Vagina (tissue), 2 donors: ENCODE measurements at places on chromosomes 7 and 10.
A peak's percentile ranks its signal among the peaks of the same experiment; 100 is the strongest.

GRCh38 chr10:82378146-82378545, 503.2 kb downstream of the NRG3 start:
- no peak overlapping the region for H3K4me3 ChIP-seq
- no peaks in the 10 kb centered on the region for H3K4me1 ChIP-seq
- H3K27me3 ChIP-seq, result no peaks in the 10 kb centered on the region
- H3K27ac ChIP-seq, result no peak overlapping the region

DNA sequence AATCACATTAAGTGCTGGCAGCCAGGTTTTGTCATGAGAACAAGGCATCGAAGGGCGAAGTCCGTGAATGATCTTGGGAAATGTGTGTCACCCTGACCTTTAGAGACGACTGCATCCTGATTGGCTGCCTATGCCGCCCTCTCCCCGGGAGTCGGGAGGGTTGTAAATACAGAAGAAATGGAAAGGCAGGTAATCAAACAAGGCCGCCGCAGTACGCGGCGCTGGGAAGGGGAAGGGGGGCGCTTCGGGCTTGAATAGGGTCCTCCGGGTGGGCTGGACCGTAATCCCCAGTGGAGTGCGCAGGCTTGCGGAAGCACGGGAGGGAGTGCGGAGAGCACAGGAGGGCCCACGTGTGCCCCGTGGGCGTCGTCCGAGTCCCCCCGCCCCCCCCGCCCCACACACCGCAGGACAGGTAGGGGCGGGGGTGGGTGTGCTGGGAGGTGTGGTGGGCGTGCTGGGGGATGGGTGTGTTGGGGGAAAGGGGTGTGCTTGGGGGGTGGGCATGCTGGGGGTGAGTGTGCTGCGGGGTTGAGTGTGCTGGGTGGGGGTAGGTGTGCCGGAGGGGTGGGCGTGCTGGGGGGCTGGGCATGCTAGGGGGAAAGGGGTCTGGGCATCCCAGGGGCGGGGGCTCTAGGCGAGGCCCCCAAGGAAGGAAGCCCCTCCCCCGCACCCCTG, 169.4 kb downstream of the ARHGAP12 start:
- no peak for DNase-seq
- no peaks in the 10 kb centered on the region for H3K36me3 ChIP-seq
- peaks cover 41% of the 10 kb centered on the region for H3K4me1 ChIP-seq
- no peaks in the 10 kb centered on the region for H3K27me3 ChIP-seq
- peak overlapping the region; percentile 97 for H3K27ac ChIP-seq

DNA sequence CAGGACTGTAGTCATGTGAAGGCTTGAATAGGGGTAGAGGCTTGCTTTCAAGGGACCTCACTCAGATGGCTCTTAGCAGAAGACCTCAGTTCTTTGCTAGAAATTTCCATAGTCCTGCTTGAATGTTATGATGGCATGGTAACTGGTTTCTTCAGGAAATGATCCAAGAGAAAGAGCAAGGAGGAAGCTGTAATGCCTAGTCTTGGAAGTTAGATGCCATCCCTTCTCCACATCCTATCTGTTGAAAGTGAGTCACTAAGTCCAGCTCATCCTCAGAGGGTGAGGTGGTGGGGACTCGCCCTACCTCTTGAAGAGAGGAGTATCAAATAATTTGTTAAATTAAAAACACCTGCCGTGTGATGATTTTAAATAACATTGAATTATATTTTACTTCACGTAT, 4.6 kb downstream of the MGAM start:
- no peak overlapping the region for H3K4me3 ChIP-seq
- no peaks in the 10 kb centered on the region for H3K4me1 ChIP-seq
- no peak overlapping the region for H3K27ac ChIP-seq
- no peaks in the 10 kb centered on the region for H3K27me3 ChIP-seq
- no peak for DNase-seq

GRCh38 chr7:103867874-103868273, 121.6 kb downstream of the RELN start:
- no peak overlapping the region for H3K4me3 ChIP-seq
- H3K27ac ChIP-seq, result no peak overlapping the region
- H3K4me1 ChIP-seq, result no peaks in the 10 kb centered on the region

DNA sequence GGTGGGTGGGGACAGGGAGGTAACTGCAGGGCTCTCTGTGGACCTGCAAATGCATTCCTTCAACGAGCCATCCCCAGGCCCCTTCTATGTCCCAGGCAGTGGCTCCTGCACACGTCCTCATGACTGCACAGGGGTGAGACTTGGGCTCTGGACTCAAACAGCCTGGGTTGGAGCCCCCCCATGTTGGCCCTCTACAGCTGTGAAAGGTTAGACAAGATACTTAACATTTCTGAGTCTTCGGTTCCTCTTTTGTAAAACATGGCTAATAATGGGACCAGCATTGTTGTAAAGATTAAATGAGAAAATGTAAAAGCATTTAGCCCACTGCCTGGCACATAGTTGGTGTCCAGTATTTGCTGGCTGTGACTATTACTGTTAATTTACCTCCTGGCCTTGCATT, 41.8 kb downstream of the CHST3 start:
- no peaks in the 10 kb centered on the region for H3K27me3 ChIP-seq
- DNase-seq, result no peak
- H3K4me1 ChIP-seq, result peaks cover 52% of the 10 kb centered on the region
- no peak overlapping the region for H3K4me3 ChIP-seq
- no peaks in the 10 kb centered on the region for H3K36me3 ChIP-seq
- H3K27ac ChIP-seq, result peak overlapping the region; percentile 38

DNA sequence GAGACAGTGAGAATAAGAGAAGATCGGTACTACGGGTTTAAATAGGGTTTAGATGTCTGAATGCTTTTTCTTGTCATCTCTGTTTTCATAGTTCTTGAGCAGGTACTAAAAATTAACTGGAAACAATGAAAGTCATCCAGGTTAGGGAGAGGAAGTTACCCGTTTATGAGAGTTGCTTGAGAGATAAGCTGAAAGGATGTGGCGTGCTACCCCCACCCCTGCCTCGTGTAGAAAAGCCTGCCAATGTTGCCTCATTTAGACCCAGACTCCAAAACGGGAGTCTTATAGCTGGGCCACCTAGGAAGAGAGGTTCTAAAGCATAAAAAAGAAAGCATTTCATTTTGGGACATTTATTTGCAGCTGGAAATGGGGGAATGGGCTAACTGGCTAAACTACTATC, 10.2 kb downstream of the AKR1C4 start:
- H3K36me3 ChIP-seq, result no peaks in the 10 kb centered on the region
- H3K27ac ChIP-seq, result no peak overlapping the region
- DNase-seq, result no peak

DNA sequence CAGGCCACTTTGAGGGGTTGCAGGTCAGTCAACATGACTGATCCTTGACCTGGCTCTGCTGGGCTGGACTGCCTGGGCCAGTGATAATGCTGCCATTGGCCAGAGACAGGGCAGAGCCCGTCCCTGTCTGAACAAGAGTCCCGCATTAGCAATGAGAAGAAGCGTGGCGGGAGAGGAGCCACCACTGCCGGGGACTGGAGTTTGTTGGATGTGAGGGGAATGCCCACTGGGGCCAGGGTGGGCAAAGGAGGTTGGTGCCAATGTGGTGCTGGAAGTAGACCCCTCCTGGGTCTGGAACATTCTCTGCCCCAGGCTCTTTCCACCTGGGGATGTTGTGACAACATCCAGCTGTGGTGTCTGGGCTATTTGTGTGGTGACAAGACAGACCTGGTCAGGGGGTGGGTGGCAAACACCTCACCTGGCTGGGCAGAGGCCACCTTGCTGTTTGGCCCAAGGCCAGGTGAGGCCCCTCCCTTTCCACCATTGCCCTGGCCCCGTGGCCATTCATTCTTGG, 7.6 kb downstream of the SAP25 start:
- H3K27me3 ChIP-seq, result no peaks in the 10 kb centered on the region
- H3K27ac ChIP-seq, result no peak overlapping the region
- no peak overlapping the region for H3K4me3 ChIP-seq
- no peak for DNase-seq
- H3K36me3 ChIP-seq, result peaks cover 8% of the 10 kb centered on the region

DNA sequence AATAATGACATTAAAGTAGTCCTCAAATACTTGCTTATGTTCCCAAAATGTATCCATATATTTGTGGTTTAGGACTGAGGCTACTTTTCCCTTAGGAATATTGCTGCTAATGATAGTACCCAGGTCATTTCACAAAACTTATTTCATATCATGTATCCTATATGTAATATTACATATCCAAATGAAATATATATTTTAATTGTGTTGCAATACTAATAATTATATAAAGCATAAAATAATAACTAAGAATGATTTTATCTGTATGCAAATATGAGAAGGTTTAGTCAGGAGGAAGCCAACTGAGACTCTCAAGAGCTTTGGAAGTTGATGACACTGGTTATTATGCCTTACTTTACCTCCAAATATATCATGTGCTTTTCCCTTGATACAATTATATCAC, 231.5 kb upstream of the KLF14 start:
- peaks cover 52% of the 10 kb centered on the region for H3K4me1 ChIP-seq
- no peak overlapping the region for H3K27ac ChIP-seq
- no peaks in the 10 kb centered on the region for H3K27me3 ChIP-seq
- no peak overlapping the region for H3K4me3 ChIP-seq

DNA sequence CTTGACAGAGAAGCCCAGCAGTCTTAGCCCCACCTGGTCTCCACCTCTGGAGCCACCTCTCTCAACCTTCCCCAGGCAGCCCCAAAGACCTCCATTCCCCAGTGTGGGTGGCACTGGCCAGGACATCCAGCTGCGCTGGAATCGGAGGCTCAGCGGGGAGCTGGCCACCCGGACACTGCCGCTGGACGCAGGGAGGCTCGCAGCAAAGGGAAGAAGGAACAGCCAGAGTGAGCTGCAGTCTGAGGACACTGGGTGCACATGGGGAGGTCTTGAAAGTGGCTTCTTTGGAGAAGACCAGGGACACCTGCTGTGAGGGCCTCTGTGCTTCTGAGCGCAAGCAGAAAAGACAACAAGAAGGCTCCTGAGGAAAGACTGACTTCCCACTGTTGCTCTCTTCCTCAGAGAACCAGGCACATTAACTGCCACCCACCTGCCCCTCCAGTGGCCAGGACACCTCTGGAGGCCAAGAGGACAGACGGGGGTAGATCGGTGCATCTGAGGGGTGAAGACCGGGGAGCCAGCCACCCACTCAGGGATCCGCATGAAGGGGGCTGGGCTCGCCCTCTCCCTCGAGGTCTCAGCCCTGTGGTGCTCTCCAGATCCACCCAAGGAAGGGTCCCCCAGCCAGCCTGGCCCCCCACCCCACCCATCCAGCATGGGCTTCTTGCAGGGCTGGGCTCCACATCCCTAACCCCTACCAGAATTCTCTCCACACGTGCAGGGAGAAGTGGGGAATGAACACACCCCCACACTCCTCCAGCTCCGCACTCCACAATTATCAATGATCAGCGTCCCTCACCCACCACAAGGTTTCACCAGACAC, 1.8 kb downstream of the CAMK2B start:
- H3K27me3 ChIP-seq, result no peaks in the 10 kb centered on the region
- H3K4me1 ChIP-seq, result peaks cover 5% of the 10 kb centered on the region
- H3K4me3 ChIP-seq, result no peak overlapping the region
- peak; percentile 58 for DNase-seq

DNA sequence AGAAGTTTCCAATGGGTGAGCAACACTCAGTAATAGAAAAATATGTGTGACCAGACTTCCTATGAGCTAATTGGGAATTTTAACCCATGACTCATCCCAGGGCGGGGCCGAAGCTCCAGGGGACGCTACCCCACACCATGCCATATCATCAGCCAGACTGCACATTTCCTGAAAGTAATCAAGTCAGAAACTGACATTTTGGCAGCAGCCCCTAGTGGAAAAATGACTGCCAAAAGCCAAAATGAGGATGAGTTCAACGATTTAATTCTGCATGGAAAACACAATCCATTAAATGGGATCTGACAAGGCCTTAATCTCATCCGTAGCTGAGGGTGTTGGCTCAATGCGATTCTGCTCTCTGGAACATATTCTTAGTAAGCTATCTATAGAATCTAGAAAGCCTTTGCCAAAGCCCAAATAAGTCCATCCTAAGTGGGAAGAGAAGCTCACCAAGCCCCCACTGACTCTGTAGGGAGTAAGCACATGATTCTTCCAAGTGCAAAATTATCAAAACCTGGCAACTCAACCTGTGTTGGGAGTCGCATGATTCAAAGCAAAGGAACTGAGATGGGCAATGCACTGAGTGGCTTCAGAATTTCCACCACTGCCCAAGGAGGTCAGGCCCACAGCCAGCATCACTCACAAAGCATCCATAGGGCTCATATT, 93.1 kb upstream of the PDE1C start:
- peaks cover 16% of the 10 kb centered on the region for H3K4me1 ChIP-seq
- no peak overlapping the region for H3K4me3 ChIP-seq
- no peak overlapping the region for H3K27ac ChIP-seq
- no peaks in the 10 kb centered on the region for H3K36me3 ChIP-seq

GRCh38 chr10:58955615-58956014, 220.8 kb upstream of the PHYHIPL start:
- H3K36me3 ChIP-seq, result no peaks in the 10 kb centered on the region
- H3K27ac ChIP-seq, result no peak overlapping the region
- no peak overlapping the region for H3K4me3 ChIP-seq
- no peak for DNase-seq
- H3K27me3 ChIP-seq, result no peaks in the 10 kb centered on the region

- no peak for DNase-seq
- no peaks in the 10 kb centered on the region for H3K36me3 ChIP-seq
- H3K4me3 ChIP-seq, result no peak overlapping the region
- no peak overlapping the region for H3K27ac ChIP-seq
- no peaks in the 10 kb centered on the region for H3K4me1 ChIP-seq
These were observed 48.2 kb upstream of the AMPH start for GRCh38 chr7:38679419-38679818.

DNA sequence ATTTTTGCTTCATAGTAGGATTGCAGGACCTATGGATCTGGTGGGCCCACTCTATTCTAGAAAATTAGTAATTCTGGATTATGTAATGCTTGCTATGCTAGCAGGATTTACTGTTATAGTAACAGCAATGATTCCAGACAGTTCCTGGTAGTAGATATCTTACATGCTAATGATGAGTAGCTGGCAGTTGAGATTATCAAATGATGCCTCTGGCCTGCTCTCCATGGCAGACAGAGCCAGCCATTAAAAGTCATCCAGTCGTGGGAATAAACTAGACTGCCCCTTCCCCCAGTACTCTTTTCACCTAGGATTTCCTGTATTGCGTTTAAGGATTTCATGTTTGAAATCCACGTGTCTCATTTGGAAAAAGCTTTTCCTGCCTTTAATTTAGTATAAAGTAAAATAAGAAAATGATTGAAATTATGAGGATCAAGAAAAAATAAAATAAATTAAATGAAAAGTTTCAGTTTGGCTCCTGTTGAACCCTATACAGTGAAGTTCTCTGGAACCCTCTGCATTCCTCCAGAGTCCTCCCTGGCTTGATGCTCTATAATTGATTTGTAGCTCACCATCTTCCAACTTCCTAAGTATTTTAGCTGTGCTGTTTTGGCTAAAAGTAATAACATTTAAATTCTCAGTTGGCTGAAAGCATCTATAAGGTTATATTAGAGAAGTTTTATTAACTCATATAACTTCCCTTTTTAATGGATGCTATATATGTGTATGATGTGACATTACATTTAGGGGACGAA, 14.6 kb downstream of the UMAD1 start:
- no peak for DNase-seq
- no peaks in the 10 kb centered on the region for H3K36me3 ChIP-seq
- no peak overlapping the region for H3K27ac ChIP-seq
